ENCODE measurements at places on chromosomes 12 and 14.

DNA sequence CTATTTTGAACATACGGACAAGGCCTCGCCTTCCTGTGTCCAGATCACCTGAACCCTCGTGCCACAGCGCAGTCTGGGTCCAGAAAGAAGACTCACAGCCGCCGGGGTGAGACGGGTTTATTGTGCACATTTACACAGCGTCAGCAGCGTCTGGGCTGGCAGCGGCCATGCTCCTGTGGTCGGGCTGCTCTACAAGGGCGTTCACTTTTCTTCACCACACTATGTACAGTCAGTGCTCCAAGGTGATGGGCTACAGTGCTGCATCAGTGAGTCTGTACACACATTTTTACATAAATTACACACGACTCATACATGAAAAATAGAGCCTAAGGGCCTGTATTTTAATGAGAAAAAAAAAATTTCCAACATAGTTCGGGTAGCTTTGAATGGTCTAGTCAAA, 18.0 kb downstream of the ZFYVE21 start:
- H3K4me1 ChIP-seq, result peaks cover 20% of the 10 kb centered on the region
- no peak overlapping the region for H3K4me3 ChIP-seq
- DNase-seq, result no peak
- H3K36me3 ChIP-seq, result no peaks in the 10 kb centered on the region

- no peaks in the 10 kb centered on the region for H3K36me3 ChIP-seq
- no peak overlapping the region for H3K27ac ChIP-seq
- no peak for DNase-seq
- H3K4me3 ChIP-seq, result no peak overlapping the region
These were observed 220.9 kb downstream of the FOXG1 start for GRCh38 chr14:28987516-28987915.

DNA sequence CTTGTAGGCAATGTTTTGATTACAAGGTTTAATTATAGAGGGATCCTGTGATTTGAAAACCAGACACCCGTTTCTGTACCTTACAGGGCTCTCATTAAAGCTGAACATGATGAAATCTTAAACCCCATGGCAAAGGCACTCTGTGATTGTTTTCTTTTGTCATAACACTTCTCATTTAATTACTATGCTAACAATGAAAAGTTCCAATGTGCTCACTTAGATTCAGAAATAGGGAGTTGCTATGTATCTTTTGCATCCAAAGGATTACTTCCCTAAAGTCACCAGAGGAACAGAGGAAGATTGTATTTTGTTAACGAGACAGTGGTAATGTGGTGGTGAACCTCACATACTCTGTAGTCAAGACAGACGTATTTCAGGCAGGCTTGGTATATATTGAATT, 81.5 kb upstream of the MYF6 start:
- H3K4me1 ChIP-seq, result no peaks in the 10 kb centered on the region
- DNase-seq, result no peak
- H3K27me3 ChIP-seq, result no peaks in the 10 kb centered on the region
- H3K27ac ChIP-seq, result no peak overlapping the region
- no peaks in the 10 kb centered on the region for H3K36me3 ChIP-seq
- no peak overlapping the region for H3K4me3 ChIP-seq

GRCh38 chr14:24887623-24888304, 162.2 kb downstream of the STXBP6 start:
- H3K4me1 ChIP-seq, result no peaks in the 10 kb centered on the region
- H3K36me3 ChIP-seq, result no peaks in the 10 kb centered on the region
- DNase-seq, result no peak
- H3K27me3 ChIP-seq, result no peaks in the 10 kb centered on the region

GRCh38 chr12:63917864-63918799, 73.6 kb downstream of the SRGAP1 start:
- H3K27ac ChIP-seq, result peak overlapping the region; percentile 75
- H3K4me3 ChIP-seq, result no peak overlapping the region
- peaks cover 6% of the 10 kb centered on the region for H3K36me3 ChIP-seq
- peaks cover 2% of the 10 kb centered on the region for H3K27me3 ChIP-seq

All from glutamatergic neuron (in vitro differentiated cells).